ENCODE measurements at places on chromosomes 1 and 21. TPM values are rescaled to one million over a fixed set of nuclear protein-coding genes. Genes with fewer than 3 reads are reported as not detected.

Gene NR0B2
- polyA plus RNA-seq: not detected

Gene HEYL
- polyA plus RNA-seq: 1.8 TPM

DNA sequence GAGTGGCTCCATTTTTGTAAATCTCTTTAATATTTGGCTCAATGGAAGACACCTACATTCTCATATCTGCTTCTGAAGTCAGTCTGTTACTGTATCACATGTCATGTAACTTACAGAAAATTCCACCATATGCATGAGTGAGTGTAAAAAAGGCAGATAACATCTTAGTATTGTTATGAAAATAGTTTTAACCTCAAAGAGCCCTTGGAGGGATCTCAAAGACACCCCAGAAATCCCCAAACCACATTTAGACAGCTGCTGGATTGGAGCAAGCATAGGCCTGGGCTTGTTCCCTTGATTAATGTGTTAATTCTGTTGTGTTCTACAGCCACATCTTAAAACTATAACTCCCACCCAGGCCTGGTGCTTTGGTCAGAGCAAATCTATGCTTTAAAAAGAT, 16.9 kb downstream of the MACO1 start:
- no peaks in the 10 kb centered on the region for H3K27me3 ChIP-seq
- H3K4me3 ChIP-seq: no peak overlapping the region
- no peak for DNase-seq
- H3K36me3 ChIP-seq: no peaks in the 10 kb centered on the region

- no peak for DNase-seq
- H3K36me3 ChIP-seq: no peaks in the 10 kb centered on the region
- H3K4me1 ChIP-seq: peaks cover 3% of the 10 kb centered on the region
- no peaks in the 10 kb centered on the region for H3K27me3 ChIP-seq
Measured at GRCh38 chr1:26965213-26965612, 4.9 kb upstream of the KDF1 start.

- peaks cover 8% of the 10 kb centered on the region for H3K4me1 ChIP-seq
- no peaks in the 10 kb centered on the region for H3K36me3 ChIP-seq
- H3K27ac ChIP-seq: no peak overlapping the region
- no peak for DNase-seq
- H3K27me3 ChIP-seq: no peaks in the 10 kb centered on the region
Measured at GRCh38 chr1:234911787-234912186, 216.8 kb downstream of the TOMM20 start.
